ENCODE measurements at places on chromosomes 12 and 14.

- no peak for DNase-seq
Measured at GRCh38 chr12:106994579-106995220, 7.8 kb upstream of the MTERF2 start.

GRCh38 chr14:24123424-24124417 is 6.7 kb upstream of the FITM1 start:
- no peak for DNase-seq

GRCh38 chr14:97061198-97061597 is 264.0 kb downstream of the VRK1 start:
- no peak for DNase-seq

- DNase-seq: no peak
Measured at GRCh38 chr12:630656-631632, 32.3 kb downstream of the NINJ2 start.

DNA sequence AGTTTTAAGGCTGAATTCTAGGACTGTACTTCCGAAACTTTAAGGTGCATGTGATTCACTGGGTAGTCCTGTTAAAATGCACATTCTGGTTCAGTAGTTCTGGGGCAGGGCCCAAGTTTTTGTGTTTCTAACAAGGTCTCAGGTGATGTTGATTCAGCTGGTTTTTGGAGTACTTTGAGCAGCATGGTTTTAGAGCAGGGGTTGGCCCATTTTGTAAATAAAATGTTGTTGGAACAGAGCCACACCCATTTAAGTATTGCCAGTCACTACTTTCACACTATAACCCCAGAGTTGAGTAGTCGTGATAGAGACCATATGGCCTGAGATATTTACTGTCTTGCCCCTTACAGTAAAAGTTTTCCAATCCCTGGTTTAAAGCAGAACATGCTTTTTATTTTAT is 111.3 kb downstream of the SYNE2 start:
- DNase-seq: no peak

- DNase-seq: no peak
Measured at GRCh38 chr12:112463478-112463877, 44.7 kb downstream of the PTPN11 start.

GRCh38 chr14:100803226-100803625 is 22.7 kb upstream of the MEG3 start:
- no peak for DNase-seq

DNA sequence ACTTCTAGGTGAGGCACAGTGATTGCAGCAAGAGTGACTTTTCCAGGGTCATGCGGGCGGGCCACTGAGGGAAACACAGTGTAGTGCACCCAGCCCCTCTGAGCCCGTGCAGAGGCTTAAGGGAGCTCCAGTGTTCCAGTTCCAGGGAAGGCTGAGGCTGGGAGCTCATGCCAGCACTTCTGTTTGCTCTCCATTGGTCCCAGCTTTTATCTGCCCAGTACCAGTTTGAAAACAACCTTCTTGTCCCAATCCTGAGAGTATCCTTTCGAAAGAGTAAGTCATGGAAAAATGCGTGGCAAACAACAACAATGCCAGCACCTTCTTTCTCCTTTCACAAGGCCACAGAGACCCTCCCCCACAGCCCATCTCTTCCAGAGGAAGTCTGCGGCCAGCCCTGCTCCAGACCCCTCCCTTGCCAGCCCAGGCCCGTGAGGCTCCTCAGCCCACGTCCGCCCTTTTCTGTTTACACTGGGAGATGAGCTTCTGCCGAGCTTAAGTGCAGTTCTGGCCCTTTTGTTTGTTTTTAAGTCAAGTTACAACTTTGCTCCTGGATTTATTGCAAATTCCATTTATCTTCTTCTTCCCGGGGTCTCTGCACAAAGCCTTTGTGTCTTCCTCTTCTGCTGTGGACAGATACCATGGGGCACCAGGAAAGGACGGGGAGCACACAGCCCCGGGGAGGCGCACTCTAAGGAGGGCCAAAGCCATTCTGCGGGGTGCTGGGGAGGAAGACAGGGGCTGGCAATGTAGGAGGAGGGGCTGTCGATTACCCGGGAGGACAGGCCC is 185.6 kb downstream of the ZFP36L1 start:
- DNase-seq: no peak

GRCh38 chr12:125519026-125519651 is 453.9 kb downstream of the AACS start:
- no peak for DNase-seq

- no peak for DNase-seq
Measured at GRCh38 chr12:123397400-123397799, 13.5 kb downstream of the KMT5A start.

DNA sequence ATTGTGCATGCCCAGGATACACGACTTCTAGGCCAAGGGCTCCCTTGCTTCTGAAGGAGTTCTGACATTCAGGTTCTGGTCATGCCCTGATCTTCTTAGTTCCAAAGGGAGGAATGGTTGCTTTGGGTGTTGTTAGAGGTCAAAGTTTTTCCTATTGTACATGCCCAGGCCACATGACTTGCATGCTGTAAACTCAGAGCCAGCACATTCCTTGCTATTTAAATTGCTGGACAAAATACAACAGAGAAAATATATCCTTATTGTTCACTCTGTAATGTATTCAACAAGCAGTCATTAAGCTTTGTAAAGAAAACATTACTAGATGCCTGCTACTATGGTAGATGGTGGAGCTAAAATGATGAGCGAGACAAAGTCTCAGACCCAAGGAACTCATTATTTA is 71.2 kb upstream of the COCH start:
- no peak for DNase-seq

- no peak for DNase-seq
Measured at GRCh38 chr12:131135311-131135785, 181.6 kb downstream of the ADGRD1 start.

GRCh38 chr12:86914721-86915120 is 658.5 kb upstream of the MGAT4C start:
- DNase-seq: peak; percentile 3

- DNase-seq: no peak
Measured at GRCh38 chr12:18811273-18811672, 73.4 kb downstream of the CAPZA3 start.

GRCh38 chr12:88643685-88644084 is 63.4 kb upstream of the KITLG start:
- no peak for DNase-seq

DNA sequence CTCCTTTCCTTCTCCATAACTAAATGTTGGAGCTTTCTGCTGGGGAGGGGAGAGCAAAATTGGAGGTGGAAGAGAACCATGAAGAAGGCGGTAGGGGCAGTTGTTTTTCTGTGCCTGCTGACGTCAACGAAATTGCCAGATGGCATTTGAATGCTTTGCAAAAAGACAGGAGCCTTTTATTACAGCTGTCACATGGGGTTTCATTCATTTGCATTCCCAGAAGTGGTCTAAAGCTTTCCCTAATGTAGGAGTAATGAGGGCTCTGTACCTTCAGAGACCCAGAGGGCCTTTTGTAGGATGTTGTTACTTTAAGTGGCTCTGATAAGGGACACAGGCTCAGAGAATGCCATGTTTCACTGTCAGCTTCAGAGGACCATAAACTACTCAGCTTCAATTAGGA is 107.1 kb upstream of the SLCO1C1 start:
- DNase-seq: no peak

DNA sequence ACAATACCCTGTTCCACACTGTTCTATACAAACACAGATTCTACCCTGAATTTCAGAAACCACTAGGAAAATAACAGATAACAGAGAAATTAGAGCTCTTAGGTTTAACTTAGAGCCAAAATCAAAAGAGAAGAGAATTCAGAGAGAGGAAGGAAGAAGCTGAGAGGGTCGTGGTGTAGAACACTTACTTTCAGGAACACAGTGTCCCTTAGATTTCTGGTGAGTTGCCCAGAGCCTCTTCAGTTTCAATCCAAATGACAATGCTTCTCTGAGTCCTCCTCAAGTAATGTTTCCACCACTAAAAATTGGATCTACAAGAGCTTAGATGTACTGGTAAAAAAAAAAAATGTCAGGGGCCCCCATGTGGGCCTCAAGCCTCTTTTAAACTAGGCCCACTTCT is 2.6 kb downstream of the YAF2 start:
- no peak for DNase-seq

- no peak for DNase-seq
Measured at GRCh38 chr14:89823743-89824142, 130.8 kb downstream of the EFCAB11 start.

GRCh38 chr14:33062881-33063280 is 124.2 kb downstream of the NPAS3 start:
- no peak for DNase-seq

DNA sequence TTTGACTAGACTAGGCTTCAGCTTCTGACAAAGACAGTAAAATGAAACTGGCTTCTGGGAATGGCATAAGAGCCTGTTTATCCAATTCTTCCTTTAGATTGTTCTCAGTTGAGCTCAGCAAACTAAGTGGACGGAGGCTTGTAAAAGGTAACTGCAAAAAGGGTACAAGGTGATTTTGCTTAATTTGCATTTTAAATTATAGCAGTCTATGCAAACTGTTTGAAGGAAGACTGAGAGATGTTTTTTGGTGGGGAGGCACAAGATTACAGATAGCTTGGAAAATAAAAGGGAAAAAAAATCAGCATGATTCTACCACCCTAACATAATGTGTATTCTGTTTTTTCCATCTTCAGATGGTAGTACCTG is 5.0 kb downstream of the SUSD6 start:
- DNase-seq: no peak

GRCh38 chr12:2322554-2323120 is 269.9 kb downstream of the CACNA1C start:
- no peak for DNase-seq

DNA sequence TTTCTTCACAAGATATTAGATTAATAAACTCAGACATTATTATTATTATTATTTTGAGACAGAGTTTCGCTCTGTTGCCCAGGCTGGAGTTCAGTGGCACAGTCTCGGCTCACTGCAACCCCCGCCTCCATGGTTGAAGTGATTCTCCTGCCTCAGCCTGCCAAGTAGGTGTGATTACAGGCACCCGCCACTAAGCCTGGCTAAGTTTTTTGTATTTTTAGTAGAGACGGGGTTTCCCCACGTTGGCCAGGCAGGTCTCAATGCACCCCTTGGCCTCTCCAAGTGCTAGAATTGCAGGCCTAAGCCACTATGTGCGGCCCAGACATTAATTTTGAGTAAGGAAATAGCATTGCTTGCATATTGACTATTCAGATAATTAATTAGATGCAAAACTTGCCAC is 554.9 kb upstream of the LRFN5 start:
- no peak for DNase-seq

DNA sequence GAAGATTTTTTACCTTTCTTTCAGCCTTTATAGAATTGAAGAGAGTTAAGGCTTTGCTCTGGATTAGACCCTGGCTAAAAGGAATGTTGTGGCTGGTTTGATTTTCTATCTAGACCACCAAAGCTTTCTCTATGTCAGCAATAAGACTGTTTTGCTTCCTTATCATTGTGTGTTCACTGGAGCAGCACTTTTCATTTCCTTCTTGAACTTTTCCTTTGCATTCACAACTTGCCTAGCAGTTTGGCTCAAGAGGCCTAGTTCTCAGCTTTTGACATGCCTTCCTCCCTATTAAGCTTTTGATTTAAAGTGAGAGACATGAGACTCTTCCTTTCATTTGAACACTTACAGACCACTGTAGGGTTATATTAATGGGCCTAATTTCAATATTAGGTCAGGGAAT is 64.1 kb upstream of the USP15 start:
- DNase-seq: no peak

GRCh38 chr12:124550123-124551089 is 17.0 kb downstream of the NCOR2 start:
- DNase-seq: no peak

DNA sequence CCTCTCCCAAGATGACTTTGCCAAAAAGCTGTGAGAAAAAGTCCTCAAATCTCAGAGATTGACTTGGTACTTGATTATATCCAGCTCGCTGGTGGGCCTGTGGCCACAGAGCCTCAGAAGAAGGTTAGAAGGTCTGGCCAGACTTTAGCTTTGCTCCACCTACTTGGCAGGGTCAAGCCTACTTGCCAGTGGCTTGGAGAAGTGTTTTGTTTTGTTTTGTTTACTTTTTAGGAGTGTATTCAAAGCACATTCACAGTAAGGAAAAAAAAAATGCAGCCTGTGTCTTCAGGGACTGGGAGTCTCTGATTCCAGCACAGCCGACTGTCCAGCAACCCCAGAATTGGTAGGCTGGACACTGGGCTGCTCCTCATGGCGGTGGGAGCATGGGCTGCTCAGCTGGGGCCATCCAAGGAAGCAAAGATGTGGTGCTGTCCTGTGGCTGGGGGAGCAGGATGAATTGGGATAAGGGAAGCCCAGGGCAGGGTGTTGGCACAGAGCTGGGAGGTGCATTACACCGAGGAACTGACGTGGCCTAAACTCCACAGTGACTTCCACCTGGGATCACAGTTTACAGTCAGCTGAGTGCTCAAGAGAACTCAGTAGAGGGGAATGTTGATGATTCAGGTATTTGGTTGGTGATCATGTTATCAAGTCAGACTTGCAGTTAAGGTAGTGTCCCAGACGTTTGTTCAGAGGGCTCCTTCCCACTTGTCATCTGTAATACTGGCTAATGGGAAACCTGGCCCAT is 73.5 kb downstream of the PPP2R5C start:
- DNase-seq: no peak

- DNase-seq: no peak
Measured at GRCh38 chr12:115910057-115910456, 367.4 kb downstream of the MED13L start.

DNA sequence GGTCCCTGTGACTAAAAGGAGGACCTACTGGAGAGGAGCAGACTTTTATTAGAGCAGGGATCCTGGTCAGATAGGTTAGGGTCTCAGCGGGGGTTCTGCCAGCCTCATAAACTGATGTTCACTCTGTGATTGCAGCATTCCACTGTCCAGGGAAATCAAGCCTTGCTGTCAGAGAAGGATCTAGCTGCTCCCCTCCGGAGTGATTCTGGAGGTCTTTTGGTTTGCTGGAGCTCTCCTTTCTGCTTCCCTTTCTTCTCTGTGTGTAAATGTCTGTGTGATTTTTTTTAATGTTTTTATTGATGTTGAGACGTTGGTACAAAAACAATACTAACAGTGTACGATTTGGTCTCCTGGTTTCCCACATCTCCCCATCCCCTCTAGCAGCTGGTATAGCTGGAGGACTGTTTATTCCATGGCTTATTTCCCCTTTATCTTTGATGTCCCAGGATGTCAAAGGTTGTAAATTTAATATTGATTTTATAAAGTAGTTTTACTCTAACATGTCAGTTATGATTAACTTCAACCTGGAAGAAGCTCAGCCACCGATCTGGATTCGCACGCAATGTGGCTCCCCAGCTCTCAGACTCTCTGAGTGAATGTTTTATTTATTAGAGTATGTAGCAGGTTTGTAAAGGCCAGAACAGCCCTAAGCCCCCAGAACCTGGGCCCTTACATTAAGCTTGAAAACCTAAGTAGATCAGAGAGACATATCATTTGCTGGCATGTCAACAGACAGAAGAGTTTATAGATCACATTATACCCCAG is 202.3 kb upstream of the G2E3 start:
- no peak for DNase-seq

DNA sequence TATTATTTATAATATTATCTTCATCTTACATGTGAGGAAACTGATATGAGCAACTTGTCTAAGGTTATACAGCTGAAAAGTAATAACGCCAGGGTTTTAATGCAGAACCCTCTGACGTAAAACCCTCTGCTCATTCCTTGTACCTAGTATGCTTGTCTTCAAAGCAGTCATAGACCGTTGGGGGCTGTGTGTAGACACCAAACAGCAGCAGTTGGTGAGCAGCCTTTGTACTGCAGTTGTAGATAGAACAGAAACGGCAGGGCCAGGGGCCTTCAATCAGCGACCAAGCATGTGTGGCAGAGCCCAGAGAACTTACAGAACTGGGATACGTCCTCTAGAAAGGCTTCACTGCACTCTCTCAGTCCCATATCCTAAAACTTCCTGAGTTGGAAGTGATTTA is 28.1 kb downstream of the EVL start:
- DNase-seq: no peak

All from neural crest cell (in vitro differentiated cells).